Umbilical cord (tissue), 2 donors: ENCODE measurements at places on chromosomes 16 and 17.

- no peak for DNase-seq
Observed at GRCh38 chr17:72134608-72135394, 14.0 kb downstream of the SOX9 start.

DNA sequence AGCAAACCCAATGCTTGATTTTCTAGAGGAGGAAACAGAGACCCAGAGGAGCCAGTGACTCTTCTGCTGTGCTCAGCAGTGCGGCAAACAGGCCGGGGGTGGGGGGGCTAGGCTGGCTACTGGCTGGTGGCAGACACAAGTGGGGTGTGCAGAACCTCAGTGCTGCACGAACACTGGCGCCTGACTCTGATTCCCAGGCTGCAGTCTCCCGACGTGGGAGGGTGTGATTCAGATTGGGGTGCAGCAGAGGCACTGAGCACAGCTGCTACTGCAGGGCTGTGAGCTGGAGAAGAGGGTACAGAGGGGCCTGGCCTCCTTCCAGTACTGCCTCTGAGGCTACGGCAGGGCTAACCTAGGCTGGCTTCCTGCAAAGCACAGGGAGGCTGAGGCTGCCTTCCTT, 8.1 kb downstream of the RPL19 start:
- no peak for DNase-seq

- DNase-seq: no peak
Observed at GRCh38 chr17:35879773-35880654, at the start of gene CCL5. Gene CCL5, minus strand, starts transcription at chr17:35880360.

DNA sequence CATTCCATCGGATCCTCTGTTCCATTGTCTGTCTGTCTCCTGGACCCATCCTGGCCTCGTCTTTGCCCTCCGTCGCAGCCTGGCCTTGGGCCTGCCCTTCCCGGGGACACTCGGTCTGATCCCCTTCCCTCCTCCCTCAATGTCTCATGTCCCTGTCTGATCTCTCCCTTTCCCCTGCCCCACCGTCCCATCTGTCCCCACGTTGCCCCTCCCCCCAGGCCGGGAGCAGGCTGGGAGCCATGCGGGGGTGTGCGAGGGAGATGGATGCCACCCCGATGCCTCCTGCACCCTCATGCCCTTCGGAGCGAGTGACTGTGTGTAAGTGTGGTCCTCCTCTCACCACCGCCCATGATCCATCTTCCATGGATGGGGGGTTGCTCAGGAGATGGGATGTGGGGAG, 5.3 kb upstream of the ATP2A1 start:
- no peak for DNase-seq

GRCh38 chr17:80035687-80035936, at the start of gene TBC1D16:
Gene TBC1D16, minus strand, starts transcription at chr17:80035872. Its CDS starts 22,325 bp downstream, at chr17:80013547.
- DNase-seq: no peak

DNA sequence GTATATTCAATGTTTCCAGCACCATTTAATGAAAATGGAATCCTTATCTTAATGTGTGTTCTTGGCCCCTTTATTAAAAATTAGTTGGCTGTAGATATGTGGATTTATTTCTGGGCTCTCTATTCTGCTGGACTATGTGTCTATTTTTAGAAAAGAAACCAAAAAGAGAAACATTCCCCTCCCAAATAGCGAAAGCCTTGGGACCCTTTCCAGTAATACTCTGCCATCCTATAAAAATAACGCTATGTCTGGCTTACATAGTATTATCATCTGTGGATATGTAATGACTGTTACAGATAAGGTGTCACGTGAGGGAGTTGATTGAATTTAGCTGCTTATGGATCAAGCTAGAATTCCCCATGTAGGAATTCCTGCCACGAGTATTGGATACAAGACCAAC, 279.3 kb upstream of the KIF2B start:
- peak; percentile 79 for DNase-seq

- no peak for DNase-seq
Observed at GRCh38 chr17:30554839-30555751, 77.9 kb downstream of the GOSR1 start.

GRCh38 chr17:73798111-73798748, 154.0 kb upstream of the SDK2 start:
- DNase-seq: peak; percentile 91

DNA sequence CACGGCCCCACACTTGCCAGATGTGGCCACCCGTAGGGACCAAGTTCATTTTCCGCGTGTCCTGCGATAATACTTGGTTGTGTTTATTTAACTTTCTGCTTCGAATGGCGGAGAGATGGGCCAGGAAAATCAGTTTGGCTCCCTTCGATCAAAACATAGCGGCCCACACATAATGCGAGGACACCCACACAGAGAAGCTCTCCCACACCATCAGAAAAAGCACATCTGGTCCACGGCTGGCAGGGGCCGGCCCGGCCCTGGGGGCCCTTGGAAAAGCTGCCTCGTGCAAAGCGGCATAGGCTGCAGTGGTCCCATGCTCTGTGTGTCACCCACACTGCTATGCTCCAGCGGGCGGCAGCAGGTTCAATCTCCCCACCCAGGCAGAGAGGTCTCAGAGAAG, 46.9 kb downstream of the ZNF423 start:
- no peak for DNase-seq

DNA sequence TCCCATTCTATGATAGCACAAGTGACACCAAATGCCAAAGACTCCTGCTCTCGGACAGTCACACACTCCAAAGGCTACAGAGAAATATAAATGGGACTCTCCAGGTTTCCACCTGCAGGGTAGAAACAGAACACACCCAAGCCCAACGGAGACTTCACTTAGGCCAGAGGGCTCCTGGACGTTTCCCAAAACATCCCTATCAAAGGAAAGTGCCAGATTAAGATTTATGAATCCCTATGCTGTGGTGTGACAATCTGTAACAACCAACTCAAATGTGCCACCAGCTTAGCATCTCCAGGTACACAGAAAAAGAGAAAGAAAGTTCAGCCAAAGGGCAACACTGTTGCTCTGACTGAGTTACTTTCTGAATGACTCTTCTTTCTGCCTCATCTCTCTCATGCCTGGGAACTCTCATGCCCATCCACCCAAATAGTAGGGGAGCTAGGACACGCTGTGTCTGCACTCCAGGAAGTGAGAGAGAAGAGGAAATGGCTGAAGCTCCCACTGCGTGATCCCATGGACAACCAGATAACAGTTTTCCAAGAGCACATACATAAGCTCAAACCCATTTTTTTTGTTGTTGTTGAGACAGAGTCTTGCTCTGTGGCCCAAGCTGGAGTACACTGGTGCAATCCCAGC, 49.7 kb downstream of the SMG6 start:
- DNase-seq: no peak

DNA sequence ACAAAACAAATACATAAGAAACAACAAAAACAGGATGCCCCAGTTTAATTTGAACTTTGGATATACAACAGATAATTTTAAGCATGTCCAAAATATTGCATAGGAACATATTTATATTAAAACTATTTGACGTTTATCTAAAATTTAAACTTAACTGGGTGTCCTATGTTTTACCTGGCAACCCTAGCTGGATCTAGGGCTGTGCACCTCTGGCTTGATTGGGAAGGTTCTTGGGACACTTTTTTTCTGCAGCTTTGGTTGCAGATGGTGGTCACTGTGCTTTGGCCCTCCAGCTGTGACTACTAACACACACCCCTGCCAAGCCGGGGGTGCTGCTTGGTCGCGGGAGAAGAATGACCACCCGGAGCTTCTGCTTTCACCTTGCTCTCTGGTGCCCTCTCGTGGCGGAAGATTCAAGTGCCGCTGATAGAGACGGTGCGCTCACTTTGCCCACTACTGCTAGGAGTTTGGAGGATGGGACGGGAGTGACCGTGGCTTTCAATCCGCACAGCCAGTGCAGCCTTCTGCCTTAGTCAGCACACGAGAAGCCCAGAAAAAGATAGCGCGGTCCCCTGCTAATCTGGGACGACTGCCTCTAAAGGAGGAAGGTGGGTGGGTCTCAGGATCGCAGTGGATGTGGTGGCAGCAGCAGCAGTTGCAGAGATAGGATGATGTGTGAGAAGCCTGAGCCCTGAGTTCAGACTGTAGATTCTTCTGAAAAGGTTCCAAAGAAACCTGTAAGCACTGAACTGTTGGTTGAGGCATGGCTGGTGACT, 6.7 kb downstream of the SPACA3 start:
- DNase-seq: peak; percentile 78

DNA sequence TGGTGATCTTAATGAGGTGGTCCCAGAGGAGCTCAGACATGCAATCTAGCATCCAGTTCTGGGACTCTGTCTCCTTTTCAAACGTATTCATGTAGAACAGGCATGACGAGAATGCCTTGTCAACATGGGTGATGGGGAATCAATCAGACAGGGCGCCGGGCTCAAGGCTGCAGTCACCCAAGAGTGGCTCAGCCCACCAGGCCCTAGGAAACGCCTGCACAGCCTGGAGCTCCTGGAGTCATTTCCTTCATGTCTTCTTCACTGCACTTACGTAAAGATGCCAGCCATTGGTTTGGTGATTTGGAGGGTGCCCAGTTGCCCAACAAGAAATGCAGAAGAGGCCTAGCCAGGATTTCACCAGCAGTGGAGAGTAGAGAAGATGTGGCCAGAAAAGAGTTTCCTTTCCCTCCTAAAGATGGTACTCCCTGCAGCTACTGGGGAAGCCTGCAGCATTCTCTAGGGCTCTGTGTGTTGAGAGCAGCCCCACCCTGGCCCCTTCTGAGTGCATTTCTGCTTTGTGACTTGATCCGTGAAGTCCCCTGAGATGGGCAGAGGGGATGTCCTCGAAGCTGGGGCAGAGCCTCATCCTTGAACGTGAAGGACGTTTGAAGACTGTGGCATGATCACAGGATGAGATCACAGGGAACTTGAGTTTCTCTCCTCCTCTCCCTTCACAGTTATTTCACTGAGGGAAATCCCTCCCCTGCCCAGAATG, 24.0 kb upstream of the STH start:
- DNase-seq: no peak

GRCh38 chr17:44599298-44600175, 42.3 kb downstream of the FZD2 start:
- peak; percentile 97 for DNase-seq

DNA sequence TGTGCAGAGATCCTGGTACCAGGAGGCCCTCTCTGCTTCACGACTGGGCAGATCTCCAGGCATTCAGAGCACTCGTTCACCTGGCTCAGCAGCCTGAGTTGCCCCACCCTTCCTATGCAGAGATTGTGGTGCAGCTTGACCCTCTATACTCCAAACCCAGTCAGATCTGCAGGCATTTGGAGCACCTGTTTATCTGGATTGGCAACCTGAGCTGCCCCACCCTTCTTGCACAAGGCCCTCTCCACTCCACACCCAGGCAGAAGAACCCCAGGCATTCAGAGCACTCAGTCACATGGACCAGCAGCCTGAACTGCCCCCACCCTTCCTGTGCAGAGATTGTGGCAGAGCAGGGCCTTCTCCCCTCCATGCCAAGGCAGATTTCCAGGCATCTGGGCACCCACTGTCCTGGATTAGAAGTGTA, 88.4 kb upstream of the CDH5 start:
- no peak for DNase-seq

- DNase-seq: no peak
Observed at GRCh38 chr16:74635303-74635702, 28.4 kb upstream of the GLG1 start.

- peak; percentile 57 for DNase-seq
Observed at GRCh38 chr17:59332749-59333377, 1.4 kb downstream of the YPEL2 start.

GRCh38 chr16:84043486-84044117, 1.0 kb upstream of the SLC38A8 start:
- DNase-seq: no peak

DNA sequence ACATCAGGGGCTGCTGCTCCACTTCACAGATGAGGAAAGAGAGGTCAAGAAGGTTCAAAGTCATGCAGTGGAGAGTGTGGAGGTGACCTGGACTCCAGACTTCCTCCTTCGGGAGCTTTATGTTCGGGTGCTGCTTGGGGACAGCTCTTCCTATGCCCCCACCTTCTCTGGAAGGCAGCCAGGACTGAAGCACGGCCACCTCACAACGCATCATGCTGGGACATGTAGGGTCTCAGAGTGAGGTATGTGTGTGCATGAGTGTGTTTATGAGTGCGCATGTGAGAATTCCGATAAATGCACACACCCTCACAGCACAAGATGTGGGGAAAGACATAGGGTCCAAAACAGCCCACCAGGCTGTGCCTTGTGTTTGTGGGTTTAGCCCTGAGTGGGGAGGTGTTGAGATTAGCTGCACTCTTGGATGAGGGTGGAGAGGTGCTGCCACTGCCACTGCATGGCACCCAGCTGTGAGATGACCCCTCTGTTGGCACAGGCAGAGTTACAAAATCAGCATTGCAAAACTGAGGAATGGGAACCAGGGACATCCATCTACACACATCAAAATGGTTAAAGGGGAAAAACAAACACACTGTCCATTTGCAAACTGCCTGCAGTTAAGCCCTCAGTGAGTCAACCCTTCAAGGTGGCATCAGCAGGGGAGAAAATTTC, 367.4 kb downstream of the SEC14L1 start:
- no peak for DNase-seq

- DNase-seq: peak; percentile 73
Observed at GRCh38 chr16:4500272-4500671, 24.1 kb downstream of the HMOX2 start.

DNA sequence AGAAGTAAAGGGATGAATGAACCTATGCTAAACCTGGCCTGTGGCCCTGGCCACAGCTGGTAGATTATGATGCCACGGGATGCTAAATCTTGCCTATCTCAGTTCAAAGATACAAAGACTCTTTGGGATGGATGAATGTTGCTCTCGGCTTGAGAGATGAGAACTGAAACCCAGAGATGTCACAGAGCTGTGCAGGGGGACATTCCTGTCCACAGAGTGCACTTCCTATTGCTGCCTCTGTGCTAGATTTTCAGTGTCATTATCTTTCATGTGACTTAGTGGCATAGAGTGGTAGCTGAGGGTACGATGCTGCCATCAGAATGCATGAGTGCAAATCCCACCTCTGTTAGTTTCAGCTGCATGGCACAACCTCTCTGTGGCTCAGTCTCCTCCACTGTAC, 2.3 kb upstream of the MT1M start:
- DNase-seq: no peak

DNA sequence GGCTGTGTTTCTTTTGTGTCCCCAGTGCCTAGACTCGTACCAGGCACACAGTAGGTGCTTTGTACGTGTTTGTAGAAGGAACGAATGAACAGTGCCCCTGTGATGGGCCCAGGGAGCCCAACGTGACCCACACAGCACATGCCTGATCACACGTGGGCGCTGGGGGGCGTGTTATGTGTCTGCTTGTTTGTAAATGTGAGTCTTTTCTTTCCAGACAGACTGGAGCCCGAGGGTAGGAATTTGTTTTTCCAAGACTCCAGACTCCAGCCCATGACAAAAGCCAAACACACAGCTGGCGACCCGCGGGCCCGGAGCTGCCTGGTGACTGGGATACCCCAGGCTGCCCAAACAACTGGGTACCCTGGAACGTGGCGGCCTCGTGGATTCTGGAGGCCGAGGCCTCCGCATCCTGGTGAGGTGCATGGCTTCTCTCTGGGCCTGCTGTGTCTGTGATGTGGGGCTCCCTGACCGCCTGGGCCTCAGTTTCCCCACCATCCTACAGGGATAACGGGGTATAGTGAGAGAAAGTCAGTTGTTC, 14.9 kb upstream of the CBFA2T3 start:
- DNase-seq: no peak
